ENCODE measurements at places on chromosomes 4 and X.

DNA sequence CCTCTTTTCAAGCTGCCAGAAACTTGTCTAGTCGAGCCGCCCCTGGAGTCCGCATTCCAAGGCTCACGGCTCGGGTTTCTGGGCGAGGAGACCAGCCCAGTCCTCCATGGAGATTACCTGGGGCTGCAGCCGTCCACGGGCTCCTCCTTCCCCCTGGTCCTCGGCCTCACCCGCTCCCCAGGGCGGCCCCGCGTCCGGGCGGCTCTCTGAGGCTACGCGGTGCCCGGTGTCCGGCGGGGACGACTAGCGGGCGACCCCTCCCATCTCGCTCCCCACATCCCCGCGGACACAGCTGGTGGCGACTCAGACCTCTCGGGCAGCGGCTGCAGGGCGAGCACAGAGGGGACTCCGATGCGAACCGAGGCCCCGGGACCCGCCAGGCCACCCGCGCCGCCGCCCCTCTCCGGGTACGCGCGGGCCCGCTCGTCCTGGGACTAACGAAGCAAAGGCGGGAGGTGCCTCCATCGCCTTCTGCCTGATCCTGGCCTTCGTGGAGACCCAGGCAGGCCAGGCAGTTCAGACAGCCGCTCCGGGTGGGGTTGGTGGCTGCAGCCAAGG lies 159.4 kb downstream of the TRAM1L1 start:
- no peak for DNase-seq

- no peak for DNase-seq
These were observed 27.5 kb upstream of the LSM6 start for GRCh38 chr4:146148021-146148420.

- no peak for DNase-seq
These were observed 305.4 kb downstream of the ARAP2 start for GRCh38 chr4:35938936-35939335.

GRCh38 chr4:145540235-145540634 lies 58.6 kb downstream of the SMAD1 start:
- DNase-seq = no peak

DNA sequence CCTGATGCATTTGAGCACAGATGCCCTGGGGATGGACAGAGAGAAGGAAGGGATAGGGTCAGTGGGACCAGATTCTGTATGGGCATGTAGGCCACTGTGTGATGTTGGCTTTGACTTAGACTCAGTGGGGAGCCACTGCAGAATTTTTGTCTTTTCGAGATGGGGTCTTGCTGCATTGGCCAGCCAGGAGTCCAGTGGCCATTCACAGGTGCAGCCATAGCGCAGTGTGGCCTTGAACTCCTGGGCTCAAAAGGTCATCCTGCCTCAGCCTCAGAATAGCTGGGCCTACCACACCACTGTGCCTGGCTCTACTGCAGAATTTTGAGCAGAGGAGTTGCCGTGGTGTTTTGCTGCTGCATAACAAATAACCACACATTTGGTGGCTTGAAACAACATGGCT lies 22.8 kb downstream of the TBC1D14 start:
- no peak for DNase-seq

DNA sequence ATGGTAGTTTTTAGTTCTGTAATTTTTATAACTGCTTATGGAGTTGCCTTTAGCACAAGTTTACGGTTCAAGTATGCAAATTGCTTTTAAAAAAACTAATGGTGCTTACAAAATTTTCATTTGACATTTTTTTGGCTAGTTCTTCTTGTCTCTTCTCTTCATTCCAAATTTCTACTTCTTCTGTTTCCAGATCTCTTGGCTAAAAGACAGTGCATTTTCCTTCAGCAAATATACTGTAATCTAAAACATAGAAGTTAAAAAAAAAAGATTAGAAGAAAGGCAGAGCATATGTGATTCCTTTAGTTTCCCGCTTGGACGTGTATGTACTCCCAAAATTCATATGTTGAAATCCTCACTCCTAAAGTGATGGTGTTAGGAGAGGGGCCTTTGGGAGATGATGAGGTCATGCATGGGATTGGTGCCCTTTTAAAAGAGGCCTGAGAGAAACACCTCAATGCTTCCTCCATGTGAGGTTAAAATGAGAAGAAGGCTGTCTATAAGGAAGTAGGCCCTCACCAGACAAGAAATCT lies 132.1 kb upstream of the NPY2R start:
- no peak for DNase-seq

DNA sequence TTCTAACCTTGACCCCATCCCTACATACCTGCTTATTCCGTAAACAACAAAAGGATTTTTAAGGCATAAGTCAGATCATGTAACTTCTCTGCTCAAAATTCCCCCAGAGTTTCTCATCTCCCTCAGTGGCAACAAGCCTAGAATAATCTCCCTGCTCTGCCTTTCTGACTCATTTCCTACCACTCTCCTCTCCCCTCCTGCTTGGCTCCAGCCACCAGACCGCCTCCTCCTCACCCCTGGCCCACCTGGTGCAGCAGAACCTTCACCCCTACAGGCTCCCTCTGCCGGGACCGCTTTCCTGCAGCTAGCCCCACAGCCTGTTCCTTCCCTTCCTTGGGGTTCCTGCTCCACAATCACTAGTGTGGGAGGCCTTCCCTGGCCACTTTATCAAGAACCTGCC lies 32.1 kb downstream of the TSPAN5 start:
- DNase-seq = no peak

DNA sequence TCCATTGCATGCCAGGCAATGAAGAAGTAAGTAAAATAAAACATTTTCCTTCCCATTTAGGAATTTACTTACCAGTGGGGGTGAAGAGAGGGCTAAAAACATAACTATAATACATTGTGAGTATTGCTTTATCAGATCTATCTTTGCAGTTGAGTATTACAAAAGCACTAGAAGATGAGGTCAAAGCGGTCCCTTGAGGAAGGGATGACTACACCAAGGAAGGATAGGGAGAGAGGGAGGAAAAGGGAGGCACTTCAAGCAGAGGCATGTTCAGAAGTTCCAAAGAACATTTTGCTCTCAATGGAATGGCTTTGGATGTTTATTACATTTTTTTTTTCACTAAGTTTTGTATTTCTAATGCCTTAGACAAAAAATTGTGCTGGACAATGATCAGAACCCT lies 127.8 kb downstream of the TET2 start:
- DNase-seq = no peak

DNA sequence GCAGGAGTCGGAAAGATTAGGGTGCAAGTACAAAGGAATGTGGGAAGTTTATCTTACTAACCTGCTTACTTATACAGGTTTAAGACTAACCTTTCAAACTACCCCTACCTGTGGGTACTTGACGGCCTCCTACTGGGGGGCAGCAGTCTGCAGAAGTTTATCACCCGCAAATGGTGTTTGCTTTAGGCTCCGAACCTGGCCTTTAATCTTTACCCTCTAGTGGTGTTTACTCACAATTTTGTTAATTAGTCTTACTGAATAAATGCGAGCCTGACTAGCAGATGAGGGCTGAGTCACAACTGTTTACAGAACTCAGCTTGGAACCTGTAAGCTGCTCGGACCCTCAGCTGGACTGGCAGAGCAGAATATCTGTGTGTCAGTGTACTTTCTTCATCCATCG lies 204.2 kb upstream of the GPRIN3 start:
- DNase-seq = no peak

- no peak for DNase-seq
These were observed 172.7 kb downstream of the GPAT3 start for GRCh38 chr4:83708500-83709175.

- DNase-seq = no peak
These were observed 16.1 kb downstream of the BCOR start for GRCh38 chrX:40081679-40082068.

DNA sequence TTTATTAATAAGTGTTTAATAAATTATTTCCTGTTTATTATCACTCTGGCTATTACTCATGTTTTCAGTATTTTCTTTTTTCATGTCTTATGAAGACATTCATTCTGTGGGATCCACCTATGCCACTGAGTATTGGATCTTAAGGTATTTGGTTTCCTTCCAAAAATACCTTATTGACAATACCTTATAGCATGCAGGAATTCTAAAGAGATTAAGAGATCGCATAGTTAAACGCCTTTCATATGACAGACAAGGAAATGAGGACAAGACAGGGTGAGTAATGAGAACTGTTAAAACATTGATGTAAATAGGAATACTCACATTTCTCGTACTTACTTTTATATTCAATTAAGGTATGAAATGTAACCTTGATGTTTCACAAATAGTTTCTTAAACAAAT lies 38.2 kb upstream of the TMPRSS11B start:
- no peak for DNase-seq

GRCh38 chr4:112272292-112272691 lies 13.4 kb downstream of the TIFA start:
- no peak for DNase-seq

GRCh38 chr4:37463033-37463856 lies 218.7 kb downstream of the NWD2 start:
- DNase-seq = no peak

DNA sequence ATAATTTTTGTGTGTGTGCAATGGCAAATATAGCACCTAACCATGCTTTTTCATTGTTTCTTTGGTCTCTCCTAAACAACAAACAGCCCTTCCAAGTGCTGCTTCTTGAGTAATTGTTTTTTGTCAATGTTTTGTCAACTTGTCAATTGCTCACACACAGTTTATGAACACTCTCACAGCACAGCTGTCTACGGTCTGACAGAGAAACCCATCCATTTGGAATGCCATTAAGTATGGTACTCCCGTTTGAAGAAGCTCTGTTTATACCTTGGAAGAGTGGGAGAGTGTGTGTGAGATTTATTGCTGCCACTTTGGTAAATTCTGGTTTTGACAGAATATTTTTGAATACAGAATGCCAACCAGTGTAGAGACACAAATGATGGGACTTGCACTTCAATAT lies 254.6 kb downstream of the LDB2 start:
- no peak for DNase-seq

GRCh38 chr4:25938366-25938765 lies 24.3 kb downstream of the SMIM20 start:
- no peak for DNase-seq

- DNase-seq = peak; percentile 29
These were observed 119.5 kb upstream of the SCML1 start for GRCh38 chrX:17617806-17618205.

GRCh38 chrX:125295337-125295736 lies 24.3 kb upstream of the TEX13C start:
- no peak for DNase-seq

- peak; percentile 24 for DNase-seq
These were observed 31.0 kb upstream of the SLC25A4 start for GRCh38 chr4:185112104-185112503.

DNA sequence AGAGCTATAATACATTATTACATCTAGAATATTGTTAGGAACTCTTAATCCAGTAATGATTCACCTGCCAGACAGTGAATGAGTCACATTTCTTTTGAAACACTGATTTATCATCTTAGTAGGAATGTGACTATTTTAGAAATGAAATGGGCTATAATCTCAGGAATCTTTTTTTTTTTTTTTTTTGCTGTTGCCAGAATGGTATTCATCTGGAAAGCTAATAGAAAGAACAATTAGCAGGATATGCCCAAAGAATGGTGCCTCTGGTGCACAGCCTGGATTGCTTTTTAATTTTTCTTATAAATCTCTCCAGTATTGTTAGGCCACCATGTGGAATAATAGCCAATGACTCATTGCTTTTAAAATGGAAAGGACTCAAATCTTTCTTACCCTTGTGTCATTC lies 181.1 kb upstream of the SMIM31 start:
- no peak for DNase-seq

DNA sequence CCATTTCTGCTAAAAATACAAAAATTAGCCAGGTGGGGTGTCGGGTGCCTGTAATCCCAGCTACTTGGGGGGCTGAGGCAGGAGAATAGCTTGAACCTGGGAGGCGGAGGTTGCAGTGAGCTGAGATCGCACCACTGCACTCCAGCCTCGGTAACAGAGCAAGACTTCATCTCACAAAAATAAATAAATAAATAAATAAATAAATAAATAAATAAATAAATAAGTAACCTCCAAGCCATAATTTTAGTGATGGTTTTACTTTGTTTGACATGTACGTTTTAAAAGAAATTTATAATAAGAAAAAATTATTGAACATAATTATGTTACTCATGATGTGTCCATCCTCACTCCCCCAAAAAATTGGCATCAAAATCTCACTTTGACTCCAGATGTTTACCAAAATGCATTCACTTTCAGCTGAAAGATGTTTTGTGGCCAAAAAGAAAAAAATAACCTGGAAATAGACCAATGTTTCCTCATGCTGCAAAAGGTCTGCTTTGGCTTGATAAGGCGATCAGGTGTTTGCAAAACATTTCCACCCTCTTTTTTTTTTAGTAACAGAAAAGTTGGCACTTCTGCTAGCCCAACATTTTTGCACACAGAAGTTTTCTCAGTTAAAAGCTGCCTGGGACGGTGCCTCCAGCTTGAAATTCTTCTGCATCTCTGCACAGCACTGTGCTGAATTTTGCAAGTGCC lies 42.2 kb upstream of the DHRSX start:
- DNase-seq = no peak

DNA sequence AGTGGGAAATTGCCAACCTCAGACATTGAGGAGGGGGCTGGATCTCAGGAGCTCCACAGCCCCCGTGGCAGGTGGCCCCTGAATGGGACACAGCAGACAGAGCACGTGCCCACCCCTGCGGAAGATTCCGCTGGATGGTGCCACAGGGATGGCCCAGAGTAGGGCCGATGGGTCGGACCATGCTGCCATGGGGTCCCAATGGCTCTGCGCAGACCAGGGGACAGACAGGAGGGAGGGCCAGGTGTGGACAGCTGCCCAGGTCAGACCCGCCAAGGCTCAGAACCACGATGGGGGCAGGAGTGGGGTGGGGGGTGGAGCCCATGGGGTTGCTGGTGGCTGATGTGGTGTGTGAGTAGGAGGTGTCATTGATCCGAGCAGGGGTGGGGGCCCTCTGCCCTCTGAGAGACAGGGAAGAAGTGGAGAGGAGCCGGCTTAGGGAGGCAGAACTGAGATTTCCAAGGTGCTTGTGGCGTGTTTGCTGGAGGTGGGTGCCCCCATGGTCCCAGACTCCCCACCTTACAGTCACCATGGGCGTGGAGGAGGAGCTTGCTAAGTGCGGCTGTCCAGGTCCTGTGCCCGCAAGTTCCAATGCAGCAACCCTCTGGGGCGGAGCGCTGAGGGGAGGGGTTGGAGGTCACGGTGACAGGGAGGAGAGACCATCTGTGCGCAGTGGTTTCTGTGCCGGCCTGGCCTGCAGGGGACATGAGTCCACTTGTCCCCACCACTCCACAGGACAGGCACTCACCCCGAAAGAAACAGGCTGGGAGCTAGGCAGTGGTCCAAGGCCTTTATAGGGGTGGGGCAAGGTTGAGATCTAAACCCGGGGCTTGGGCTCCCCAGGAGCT lies 12.9 kb downstream of the SH3TC1 start:
- DNase-seq = no peak

GRCh38 chr4:142663828-142664227 lies 182.3 kb downstream of the INPP4B start:
- no peak for DNase-seq

- peak; percentile 46 for DNase-seq
These were observed 28.3 kb upstream of the ALG13 start for GRCh38 chrX:111652719-111653118.

- DNase-seq = no peak
These were observed 386.0 kb upstream of the FAT1 start for GRCh38 chr4:187109636-187110035.

GRCh38 chr4:106851726-106852125 lies 184.4 kb downstream of the DKK2 start:
- no peak for DNase-seq
